Kidney glomerular epithelial cell (primary cell): ENCODE measurements at places on chromosomes 1 and 21.

DNA sequence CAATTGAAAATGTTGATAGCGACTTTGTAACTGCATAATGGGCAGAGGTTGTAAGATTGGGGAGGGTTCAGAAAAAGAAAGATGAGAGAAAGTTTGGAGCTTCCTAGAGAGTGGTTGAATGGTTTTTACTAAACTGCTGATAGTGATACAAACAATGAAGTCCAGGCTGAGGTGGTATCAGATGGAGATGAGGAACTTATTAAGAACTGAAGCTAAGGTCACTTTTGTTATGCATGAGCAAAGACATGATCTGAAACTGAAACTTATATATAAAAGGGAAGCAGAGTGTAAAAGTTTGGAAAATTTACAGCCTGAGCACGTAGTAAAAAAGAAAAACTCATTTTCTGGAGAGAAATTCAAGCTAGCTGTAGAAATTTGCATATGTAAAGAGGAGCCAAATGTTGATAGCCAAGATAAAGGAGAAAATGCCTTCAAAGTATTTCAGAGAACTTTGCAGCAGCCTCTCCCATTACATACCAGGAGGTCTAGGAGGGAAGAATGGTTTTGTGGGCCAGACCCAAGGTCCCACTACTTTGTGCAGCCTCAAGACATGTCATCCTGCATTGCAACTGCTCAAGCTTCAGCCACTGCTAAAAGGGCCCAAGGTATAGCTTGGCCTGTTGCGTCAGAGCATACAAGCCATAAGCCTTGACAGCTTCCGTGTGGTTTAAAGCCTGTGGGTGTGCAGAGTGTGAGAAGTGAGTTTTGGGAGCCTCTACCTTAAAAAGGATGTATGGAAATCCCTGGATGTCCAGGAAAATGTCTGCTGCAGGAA is 843.9 kb downstream of the AMY1C start:
- no peak for DNase-seq

DNA sequence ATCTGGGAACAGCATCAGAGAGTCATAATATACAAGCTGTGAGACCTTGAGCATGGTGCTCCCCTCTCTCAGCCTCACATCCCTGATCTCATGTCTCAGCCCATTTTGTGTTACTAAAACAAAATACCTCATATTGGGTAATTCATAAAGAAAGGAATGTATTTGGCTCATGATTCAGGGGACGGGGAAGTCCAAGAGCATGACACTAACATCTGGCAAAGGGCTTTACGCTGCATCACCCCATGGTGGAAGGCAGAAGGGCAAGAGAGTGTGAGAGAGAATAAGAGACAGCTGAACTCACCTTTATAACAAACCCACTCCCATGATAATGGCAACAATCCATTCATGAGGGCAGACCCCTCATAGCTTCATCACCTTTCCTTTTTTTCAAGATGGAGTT is 36.5 kb downstream of the RNASEL start:
- DNase-seq, result no peak

DNA sequence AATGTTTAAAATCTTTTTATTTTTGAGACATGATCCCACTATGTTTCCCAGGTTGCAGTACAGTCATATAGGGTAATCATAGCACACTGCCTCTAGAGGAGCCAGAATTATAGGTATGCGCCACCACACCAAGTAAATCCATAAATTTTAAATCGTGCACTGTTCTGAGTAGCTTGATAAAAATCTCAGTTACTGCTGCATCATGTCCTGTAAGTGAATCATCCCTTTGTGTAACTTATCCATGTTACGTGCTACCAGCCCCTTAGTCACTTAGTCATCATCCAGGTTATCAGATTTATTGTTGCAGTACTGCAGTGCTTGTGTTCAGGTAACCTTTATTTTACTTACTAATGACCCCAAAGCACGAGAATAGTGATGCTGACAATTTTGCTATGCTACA is 1770.9 kb downstream of the BRINP3 start:
- DNase-seq, result peak; percentile 12

GRCh38 chr1:227880342-227880924 is 65.0 kb downstream of the PRSS38 start:
- no peak for DNase-seq

- no peak for DNase-seq
These were observed 45.2 kb upstream of the DPT start for GRCh38 chr1:168774241-168774640.

DNA sequence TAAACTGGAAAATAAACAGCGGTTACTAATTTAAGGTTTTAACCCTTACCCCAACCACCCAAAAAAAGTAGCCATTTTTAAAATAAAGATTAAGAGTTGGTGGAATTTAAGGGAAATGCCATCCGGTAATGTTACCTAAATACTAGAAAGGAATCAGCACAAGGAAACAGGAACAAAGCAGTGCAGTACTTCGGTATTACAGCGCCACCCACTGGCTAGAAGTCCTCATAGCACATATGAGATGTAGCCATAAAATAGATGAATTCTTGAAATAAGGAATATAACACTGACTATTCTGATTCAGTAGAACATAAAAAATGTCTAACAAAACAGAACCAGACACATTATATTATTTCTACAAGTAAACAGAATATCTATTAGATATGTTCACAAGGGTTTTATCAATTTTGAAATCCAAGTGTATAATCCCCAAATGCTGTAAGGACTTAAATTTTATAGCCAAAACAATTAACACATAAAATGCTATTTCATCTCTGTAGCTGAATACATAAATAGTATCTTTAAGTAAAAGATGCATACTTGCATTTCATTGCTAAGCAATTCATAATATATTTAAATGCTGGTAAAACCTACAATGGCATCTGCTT is 58.8 kb downstream of the FRRS1 start:
- peak; percentile 48 for DNase-seq

DNA sequence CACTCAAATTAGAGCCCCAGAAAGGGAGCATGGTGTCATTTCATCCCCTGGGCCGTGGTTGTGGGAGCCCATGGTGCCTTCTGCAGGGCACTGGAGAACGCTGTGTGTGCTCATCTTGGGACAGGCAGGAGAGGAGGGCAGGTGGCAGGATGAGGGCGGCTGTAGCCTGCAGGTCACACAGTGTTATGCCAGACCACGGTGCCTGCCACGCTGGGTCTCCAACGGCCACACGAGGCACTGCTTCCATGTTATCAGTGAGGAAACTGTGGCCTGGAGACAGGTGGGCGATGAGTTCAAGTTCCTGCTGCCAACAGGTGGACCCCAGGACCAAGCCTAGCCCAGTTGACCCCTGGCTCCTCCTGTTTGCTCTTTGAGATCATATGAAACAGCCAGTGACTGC is 21.0 kb downstream of the ABCG1 start:
- DNase-seq, result no peak

GRCh38 chr21:27645285-27645684 is 678.4 kb upstream of the ADAMTS5 start:
- DNase-seq, result no peak

DNA sequence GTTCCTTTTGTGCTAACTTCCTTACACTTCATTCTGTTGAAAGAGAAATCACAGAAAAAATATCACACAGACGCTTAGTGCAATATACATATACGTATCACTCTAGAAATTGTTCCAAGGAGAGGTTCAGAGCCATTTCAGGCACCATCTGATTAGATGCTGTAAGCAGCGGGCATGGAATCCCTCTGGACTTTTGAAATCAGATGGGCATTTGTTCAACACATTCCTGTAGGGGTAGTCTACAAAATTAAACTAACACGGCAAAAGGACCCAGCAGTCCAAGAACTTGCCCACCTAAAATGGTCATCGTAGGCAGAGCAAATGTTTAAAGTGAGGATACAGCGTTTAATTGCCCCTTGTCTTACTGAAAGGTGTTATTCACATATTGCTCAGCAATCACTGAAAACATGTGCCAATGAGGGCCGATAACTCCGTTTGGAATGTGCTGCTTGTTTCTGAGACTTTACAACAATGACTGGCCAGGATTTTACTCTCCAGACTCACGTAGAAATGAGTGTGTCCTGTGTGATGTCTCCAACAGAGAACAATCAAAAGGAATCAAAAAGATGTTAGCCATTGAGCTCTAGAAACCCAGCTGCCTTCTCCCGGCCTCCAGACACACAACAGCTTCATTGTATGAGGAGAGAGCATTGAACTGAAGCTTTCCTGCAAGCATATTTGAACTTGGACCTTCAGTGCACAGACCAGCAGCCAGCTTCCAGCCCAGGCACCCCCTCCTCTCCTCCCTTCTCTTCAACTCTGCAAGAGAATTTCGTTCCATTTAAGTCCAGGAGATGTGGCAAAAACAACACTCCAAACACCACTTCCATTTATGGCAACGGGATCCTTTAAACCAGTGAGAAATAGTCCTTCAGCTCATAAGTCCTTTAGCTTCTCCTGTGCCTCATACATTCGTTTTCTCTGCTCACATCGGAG is 32.1 kb upstream of the ADORA3 start:
- no peak for DNase-seq

DNA sequence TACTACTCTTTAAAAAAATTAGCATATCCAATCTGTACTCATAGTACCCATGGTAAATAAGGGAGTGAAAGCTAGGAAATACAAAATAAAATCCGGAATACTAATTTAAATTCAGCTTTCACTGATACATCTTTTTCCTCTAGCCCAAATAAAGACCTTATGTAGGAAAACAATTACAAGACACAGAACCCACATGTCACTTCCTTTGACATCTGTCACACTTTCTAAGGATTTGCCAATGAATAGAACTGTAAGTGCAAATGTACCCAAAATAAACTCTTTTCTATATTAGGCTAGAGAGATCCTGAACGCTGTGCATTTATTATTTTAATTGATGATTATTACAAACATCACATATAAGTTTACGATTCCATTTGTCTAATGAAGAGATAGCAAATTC is 393.0 kb downstream of the LRRIQ3 start:
- no peak for DNase-seq
